ENCODE measurements at places on chromosomes 12 and 14.

DNA sequence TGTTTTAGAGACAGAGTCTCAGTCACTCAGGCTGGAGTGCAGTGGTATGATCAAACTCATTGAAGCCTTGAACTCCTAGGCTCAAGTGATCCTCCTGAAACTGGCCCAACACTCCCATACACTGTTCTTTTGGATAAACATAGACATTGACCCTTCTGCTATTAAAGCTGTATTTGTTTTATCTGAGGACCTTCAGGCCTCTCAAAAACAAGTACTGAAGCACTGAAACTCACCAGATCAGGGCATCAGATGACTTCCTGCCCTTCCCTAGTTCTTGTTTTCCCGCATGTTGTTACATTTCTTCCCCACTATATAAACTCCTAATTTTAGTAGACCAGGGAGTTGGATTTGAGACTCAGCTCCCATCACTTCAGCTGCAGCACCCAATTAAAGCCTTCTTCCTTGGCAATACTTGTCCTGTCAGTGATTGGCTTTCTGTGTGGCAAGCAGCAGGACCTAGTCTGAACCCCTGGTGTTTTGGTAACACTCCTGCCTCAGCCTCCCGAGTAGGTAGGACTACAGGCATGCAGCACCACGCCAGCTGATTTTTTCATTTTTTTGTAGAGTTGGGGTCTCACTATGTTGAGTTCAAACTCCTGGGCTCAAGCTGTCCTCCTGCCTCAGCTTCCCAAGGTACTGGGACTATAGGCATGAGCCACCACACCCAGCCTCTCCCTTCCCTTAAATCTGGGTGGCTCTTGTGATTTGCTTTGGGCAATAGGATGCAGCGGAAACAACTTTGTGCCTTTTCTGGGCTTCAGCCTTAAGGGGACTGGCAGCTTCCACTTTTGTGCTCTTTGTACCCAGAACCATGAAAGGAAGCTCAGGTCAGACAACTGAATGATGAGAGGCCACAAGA is 12.5 kb upstream of the IFT81 start:
- DNase-seq: no peak

DNA sequence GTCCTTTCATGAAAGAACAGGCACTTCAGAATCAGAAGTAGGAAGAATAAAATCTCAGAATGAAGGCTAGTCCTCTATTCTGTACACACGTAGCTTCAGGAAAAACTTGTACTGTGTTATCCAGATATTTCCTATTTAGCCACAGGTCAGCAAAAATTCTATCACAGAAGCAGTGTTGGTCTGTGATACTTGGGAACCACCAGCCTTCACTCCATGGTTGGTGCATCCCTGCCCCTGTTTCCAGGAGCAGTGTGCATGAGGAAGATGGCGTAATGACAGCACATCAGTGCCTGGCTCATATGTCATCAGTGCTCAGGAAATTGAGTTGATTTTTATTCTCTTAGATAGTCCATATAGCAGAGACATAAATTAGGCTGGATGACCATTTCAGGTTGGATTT is 87.7 kb downstream of the SAMD4A start:
- no peak for DNase-seq

DNA sequence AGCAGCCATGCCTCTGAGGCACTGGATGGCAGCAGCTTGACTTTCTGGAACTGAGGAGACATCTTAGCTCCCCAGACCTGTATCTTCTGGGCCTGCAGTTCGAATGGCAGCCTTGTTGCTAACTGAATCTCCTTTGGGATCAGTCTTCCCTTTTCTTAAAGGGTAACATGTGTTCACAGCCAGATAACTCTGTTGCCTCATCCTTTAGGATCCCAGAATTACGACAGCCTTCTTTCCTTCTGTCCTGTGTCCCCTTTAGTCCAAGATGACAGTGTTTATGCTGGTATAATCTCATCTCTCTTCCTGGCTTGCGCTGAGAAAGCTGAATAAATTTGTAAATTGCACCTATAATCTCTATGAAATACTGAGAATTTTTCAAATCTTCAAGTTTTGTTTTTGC is 9.1 kb upstream of the ERC1 start:
- peak; percentile 42 for DNase-seq

- no peak for DNase-seq
These were observed 273.4 kb downstream of the RASSF9 start for GRCh38 chr12:85562765-85563164.
